ENCODE measurements at places on chromosomes 2 and 18. TPM values are rescaled to one million over a fixed set of nuclear protein-coding genes. Genes with fewer than 3 reads are reported as not detected.

Gene CABYR
- 7.3 TPM for total RNA-seq

Gene CD8A
- total RNA-seq: not detected

Gene APLF
- 4.3 TPM for total RNA-seq

Gene MARCHF4
- total RNA-seq: 7.8 TPM

Gene MIB1
- total RNA-seq: 23.6 TPM

Gene POTEJ
- total RNA-seq: not detected

Gene SRD5A2
- not detected for total RNA-seq

Gene TIA1
- 19.3 TPM for total RNA-seq

Gene GPD2
- 36.6 TPM for total RNA-seq

Gene CRYGD
- not detected for total RNA-seq

Gene ZBTB7C
- 0.85 TPM for total RNA-seq

Gene LOXL3
- total RNA-seq: 7.3 TPM

Gene IL18R1
- total RNA-seq: 7.5 TPM

Gene RFTN2
- total RNA-seq: 23.0 TPM

Gene CGREF1
- 10.2 TPM for total RNA-seq

Gene INPP5D
- 0.17 TPM for total RNA-seq

Gene STON1
- total RNA-seq: 28.6 TPM

Gene SH3BP4
- total RNA-seq: 32.6 TPM

Gene MC4R
- total RNA-seq: not detected

Gene MRPL44
- 22.6 TPM for total RNA-seq

Gene TXNDC2
- total RNA-seq: 0.12 TPM

Gene OST4
- total RNA-seq: 432 TPM

Gene MYO7B
- total RNA-seq: not detected

Gene FAM237A
- total RNA-seq: not detected

Gene SEC11C
- total RNA-seq: 7.7 TPM

Gene SLC9A4
- not detected for total RNA-seq

Gene TANC1
- total RNA-seq: 17.3 TPM

Gene KIAA2012
- total RNA-seq: not detected

Gene TSGA10
- total RNA-seq: 1.1 TPM

Gene C2orf80
- not detected for total RNA-seq

Gene FAM124B
- total RNA-seq: not detected

Gene ATP6V1C2
- total RNA-seq: 0.23 TPM

Gene ADAM23
- 1.5 TPM for total RNA-seq

Gene NOTO
- not detected for total RNA-seq

Gene DSG3
- total RNA-seq: not detected

Gene CFAP65
- total RNA-seq: not detected

Gene IL37
- not detected for total RNA-seq

Gene CHST10
- 5.7 TPM for total RNA-seq

Gene SERPINB13
- total RNA-seq: not detected

Gene RBM43
- total RNA-seq: 8.3 TPM

Gene KATNAL2
- total RNA-seq: 10.8 TPM

Gene CRYBA2
- not detected for total RNA-seq

Gene TMEM200C
- total RNA-seq: not detected

Gene PTPRN
- total RNA-seq: 4.6 TPM

Gene TEX44
- total RNA-seq: not detected

Gene ALLC
- not detected for total RNA-seq

Gene CTAGE1
- under 0.01 TPM for total RNA-seq

Gene MZT2B
- total RNA-seq: 256 TPM

Gene COL4A3
- total RNA-seq: not detected

Gene EML6
- 0.09 TPM for total RNA-seq
